Stimulated activated CD4-positive, alpha-beta T cell treated with anti-CD3 and anti-CD28 coated beads, Interleukin-4, amount 100 ng/mL, for 1 hour (primary cell): ENCODE measurements at places on chromosomes 3 and 15.

- no peak for DNase-seq
Measured at GRCh38 chr3:72862314-72863090, 14.3 kb upstream of the SHQ1 start.

DNA sequence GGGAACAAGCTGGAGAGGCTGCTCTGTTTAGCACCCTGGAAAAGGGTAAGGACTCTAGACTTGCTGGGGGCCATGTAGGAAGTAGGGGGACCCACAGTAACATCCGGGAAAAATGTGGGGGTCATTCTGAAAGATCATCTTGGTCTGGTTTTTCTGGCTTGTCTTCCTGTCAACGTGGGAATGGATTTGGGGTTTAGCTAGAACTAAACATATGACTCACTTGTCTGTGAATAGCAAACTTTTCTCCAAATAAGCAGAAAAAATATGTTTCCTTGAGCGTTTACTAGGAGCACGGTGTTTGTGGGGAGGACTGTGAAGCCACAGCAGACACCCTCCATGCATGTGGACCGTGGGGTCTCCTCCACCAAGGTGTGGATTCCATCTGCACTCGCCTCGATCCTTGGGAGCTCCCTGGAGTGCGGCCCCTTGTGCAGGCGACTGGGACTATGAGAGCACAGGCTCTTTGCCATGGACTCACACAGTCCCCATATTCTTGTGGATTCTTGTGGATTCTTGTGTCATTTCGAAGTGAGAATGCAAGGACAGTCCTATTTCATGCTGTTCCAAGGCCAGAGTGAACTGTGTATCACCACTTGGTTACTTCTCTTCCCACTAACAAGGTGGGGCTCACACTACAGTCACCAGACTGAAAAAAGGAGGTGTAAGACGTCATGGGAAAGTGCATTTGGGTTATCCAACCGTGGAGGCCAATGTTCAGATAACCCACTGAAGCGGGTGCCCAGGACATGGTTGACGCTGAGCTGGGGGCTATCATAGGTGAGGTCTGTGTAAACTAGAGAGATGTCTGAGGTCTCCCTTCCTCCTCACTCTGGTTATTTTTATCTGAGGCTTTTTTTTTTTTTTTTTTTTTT is 25.5 kb downstream of the PGPEP1L start:
- no peak for DNase-seq

DNA sequence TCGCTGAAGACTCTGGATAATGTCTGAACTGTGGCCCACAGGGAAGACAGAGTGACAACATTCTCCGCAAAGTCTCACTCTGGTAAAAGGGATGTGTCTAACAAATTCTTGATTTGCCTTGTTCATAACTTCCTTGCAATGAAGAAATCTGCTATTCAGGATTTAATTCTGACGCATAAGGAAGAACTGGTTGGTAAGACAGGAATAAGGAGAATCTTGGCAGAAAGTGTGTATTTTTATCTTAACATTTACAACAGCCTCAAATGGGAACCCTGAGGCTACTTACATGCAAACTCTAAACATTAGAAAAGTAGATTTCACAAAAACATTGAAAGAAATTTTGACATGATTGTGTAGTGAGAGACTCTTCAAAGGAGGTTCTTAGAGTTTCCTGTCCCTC is 10.8 kb upstream of the PLD1 start:
- DNase-seq = no peak

DNA sequence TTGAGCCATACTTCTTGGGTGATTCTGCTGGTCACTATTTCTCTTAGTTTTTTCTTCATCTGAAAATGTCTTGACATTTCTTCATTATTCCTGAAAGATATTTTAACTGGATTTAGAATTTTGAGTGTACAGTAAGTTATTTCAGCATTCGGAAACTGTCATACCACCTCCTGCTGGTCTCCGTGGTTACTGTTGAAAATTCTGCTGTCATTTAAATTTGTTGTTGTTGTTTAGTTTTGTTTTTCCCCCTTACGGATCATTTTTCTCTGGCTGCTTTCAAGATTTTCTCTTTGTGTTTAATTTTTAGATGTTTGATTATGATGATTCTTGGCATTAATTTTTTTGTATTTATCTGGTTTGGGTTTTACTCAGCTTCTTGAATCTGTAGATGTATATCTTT is 100.5 kb downstream of the CHRNA7 start:
- no peak for DNase-seq

DNA sequence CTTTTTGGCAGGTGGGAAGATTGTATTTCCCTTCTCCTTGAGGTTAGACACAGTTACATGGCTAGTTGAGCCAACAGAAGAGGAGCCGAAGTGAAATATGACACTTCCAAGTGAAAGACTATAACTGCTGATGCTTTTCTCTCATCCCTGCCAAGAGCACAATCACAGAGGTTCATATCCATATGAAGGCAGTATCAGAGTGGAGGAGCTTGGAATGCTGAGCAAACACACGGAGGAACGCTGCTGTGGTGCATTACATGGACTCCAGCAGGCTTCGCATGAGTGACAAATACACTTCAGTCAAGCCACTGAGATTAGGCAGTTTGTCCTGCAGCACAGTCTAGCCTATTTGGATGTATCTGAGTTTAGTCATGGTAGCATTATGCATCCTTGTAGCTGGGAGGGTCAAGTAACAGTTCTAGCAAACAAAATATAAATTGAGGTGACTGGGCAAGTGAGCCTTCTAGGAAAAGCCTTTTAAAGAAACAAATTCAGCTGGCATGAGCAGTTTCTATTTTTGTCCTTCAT is 5.4 kb downstream of the IQCF6 start:
- no peak for DNase-seq

DNA sequence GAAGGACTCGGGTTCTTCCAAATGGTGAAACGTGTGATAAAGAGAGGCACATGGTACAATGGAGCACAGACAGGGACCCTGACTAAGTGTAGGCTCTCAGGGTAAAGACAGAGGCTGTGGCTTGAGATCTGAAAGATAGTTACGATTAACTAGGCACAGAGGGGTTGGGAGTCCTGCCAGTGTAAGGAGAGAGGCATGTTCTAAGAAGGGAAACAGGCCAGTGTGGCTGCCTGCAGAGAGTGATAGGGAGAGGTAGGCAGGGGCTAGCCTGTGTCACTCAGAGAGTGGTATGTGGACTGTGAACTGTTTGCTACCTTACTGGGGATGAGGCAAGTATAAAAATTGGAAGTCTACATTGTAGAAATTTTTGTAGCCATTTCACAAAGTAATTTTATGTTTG is 109.5 kb downstream of the PEX5L start:
- DNase-seq = no peak

DNA sequence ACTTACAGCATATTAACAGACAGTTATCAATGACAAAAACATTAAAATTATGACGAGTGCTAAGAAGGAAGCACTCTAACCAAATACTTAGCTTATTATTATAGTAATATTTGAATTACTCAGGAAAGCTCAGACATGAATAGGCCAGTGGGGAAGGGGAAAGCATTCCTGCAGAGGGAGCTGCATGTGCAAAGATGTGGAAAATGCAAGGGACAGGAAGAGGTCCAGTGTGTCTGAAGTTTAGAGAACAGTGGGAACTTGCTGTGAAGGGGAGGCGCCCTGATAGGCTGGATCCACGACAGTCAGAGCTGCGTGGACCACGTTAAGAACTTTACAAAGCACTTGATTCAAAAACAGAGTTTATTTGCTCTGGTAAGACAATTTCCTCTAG is 1.2 kb upstream of the SPICE1 start:
- no peak for DNase-seq

- DNase-seq = no peak
Measured at GRCh38 chr3:73542136-73542535, 82.6 kb downstream of the PDZRN3 start.

GRCh38 chr15:69359722-69360121 is 54.4 kb upstream of the KIF23 start:
- no peak for DNase-seq

GRCh38 chr3:62833538-62833937 is 41.7 kb downstream of the CADPS start:
- DNase-seq = no peak

DNA sequence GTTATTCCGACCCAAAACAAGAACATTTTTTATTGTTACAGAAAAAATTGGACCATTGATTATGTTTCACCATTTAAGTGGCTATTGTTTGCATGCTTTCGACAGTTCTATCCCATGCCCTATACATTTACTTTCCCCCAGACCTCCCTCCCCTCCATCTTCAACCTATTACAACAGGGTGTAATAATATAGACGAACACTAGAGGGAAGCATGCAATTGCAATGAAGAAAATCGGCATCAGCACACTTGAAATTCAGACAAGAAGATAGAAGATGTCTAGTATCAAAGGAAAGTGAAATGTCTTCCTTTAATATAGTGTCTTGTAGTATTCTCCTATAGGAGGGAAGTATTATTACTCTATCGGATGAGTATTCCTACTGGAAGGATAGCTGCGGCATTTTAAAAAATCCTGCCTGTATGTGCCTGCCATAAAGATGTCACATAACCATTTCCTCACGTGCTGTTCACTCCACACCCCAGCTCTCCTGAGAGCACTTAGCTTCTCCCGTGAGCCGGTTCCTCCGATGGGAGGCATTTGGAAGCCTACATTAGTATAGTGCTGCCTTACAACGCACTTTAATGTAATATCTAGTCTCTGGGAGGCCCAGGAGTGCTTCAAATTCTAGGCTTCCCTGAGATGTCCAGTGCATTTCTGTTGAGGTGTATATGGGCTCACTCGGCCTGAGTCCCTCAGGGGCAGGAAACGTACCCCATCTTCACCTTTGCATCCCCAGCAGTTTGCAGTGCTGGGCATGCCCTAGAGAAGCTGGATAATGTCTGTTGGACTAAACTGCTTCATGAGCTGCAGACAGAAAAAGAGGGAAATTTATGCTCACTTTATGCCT is 17.8 kb upstream of the ERICH6 start:
- DNase-seq = no peak

DNA sequence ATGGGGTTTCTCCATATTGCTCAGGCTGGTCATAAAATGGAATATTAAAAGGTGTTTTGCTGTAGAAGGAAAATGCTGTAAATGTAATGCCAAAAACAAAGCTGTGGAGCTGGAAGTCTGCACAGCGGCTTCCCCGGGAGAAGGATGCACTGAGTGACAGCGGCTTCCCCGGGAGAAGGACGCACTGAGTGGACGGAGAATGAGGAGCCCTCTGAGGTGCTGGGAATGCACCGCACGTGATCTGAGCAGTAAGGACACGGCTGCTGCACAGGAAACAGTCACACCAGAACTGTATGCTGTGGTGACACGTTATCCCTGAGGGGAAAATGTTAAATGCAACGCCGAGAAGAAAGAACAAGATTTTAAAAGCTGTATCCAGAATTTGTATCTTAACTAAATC is 24.6 kb downstream of the TNK2 start:
- DNase-seq = no peak
